ENCODE measurements at places on chromosomes 12 and 14. TPM values are rescaled to one million over a fixed set of nuclear protein-coding genes. Genes with fewer than 3 reads are reported as not detected.

DNA sequence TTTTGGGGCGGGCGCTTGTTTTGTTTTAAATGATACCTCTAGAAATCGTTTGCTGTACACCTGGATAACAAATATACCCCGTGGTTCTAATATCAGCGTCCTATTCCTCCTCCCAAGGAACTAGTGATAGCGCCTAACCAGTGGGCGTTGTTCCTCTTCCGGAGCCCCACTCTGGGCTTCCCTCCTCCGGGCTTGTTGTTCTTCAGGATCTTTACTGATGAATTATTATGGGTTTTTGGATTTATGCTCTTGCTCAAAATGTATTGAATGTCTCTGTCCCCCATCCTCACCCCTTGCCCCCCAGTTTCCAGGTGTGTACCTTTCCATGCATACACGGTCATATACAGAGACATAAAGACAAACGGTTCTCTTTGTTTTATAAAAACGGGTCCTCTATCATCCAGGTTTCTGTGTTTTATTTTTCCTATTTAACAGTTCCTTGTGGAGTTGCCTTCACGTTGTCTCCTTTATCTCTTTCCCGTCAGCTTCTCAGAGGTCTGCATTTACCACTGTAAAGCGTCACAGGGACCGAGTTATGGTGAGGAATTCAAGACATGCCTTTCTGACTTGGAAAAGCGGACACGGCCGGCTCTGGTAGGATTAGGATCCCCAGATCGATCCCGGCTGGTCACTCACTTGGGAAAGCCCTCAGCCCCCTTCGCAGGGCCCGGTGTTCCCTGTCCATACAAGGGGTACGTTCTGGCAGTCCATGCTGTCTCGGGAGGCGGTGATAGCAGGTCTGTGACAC, 655 bp upstream of the PLEKHG3 start:
- no peak for DNase-seq

DNA sequence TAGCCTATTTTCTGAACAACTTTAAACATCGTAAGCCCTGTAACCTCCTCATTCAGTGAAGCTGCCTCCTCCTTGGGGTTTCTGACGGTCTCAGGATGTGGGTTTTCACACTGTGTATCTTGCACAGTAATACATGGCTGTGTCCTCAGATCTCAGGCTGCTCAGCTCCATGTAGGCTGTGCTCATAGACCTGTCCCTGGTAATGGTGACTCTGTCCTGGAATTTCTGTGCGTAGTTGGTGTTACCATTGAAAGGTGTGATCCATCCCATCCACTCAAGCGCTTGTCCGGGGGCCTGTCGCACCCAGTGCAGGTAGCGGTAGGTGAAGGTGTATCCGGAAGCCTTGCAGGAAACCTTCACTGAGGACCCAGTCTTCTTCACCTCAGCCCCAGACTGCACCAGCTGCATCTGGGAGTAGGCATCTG, 980.5 kb downstream of the TMEM121 start:
- no peak for DNase-seq

Gene NTN4
- total RNA-seq, result 45.1 TPM

DNA sequence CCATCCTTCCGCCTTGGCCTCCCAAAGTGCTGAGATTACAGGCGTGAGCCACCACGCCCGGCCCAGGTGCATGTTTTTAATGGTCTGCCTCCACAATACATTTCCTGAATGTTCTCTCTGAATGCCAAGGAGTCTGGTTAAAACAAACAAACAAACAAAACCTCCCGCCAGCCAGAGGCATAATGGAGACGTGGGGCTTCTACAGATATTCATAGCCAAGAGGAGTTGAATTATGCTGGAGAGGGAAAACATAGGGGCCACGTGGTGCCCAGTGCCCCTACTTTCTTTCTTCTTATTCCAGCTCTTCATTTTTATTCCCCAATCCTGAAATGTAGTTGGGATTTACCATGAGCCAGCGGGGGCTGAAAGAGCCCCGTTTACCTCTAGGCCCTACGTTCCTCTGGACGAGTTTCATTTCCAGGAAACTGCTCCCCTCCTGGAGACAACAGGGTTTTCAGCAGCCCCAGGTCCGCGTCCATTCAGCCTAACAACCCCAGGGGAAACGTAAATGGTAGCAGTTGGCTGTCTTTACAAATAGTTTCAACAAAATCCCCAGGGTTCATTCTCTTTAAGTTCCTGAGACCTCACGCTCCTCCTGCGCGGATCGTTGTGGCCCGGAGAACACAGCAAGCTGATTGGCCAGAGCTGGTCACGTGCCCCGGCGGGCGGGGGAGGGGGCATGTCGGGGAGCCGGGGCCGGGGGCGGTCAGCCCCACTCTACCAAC, 108.5 kb upstream of the ESRRB start:
- peak; percentile 90 for DNase-seq

Gene RNF41
- total RNA-seq, result 155 TPM

Gene SALL2
- 3.3 TPM for total RNA-seq

DNA sequence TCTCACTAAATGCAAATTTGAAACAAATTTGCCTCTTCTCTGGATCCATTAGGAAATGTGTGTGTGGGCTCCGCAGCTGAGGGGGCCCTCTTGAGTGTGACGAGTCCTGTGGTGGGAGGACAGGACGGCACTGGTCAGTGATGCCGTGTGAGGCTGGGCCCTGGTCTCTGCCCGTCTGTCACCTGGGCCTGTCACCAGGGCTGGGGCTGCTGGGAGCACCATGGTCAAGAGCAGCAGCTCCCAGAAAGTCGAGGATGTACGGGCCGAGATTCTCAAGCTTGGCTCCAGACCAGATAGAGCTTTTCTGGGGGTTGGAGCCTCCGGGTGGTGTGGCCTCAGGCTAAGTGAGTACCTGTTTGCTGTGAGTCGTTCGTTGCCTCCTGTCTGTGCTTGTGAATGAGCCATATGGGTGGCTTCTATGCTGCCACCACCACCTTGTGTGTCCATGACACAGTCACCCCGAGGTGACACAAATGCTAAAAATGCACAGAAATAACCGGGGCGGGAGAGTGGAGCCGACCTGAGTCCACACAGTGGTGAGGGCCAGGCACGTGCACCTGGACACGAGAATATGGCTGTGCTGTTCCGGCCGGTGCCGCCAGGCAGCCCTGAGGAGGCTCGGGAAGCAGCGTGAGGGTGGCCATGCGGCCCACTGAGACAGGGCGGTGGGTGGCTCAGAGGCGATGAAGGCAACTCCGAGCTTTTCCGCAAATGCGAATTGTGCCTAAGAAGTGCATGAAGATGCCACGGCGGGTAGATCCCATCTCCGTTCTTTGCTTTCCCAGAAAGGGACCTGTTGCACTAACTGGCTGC, 8.7 kb downstream of the PGAM5 start:
- peak; percentile 83 for DNase-seq

Gene CDCA3
- 5.0 TPM for total RNA-seq

Gene NTF3
- under 0.01 TPM for total RNA-seq

DNA sequence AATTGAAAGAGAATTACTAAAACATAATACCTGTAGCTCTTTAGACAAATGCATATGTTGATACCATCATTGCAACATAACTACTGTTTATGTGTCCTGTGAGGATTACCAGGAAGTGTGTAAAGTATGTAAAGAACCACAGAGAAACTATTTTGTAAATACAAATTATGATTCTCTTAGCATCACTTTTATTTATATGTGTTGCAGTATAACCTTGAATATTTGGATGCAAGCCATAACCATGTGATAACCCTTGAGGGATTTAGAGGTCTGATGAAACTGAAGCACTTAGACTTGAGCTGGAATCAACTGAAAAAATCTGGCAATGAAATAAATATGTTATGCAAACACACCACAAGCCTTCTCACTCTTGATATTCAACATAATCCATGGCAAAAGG, 77.5 kb downstream of the LRRC9 start:
- peak; percentile 19 for DNase-seq

DNA sequence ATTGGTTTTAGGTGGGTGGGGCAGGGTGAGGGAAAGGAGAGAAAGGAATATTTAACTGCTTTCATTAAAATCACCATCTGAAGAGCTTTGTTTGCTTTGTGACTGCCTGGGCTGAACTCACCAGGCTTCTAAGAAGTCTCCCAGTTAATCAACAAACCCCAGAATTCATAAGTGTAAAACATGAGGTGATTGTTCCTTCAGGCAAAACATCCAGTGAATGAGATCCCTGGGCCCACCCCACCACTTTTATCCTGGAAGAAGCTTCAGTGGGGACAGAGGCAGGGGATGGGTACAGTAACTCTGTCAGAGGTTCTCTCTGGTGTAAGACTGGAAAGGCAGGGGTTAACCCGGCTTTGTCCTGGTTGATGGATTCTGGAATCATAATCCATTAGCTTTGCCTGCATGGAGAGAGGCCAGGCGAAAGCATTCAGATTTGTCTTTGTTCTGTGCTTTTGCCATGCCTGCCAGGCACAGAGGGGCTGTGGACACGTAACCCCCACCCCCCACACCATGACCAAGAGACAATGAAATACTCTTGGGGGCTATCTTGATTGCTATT, 16.7 kb downstream of the PDE1B start:
- no peak for DNase-seq

DNA sequence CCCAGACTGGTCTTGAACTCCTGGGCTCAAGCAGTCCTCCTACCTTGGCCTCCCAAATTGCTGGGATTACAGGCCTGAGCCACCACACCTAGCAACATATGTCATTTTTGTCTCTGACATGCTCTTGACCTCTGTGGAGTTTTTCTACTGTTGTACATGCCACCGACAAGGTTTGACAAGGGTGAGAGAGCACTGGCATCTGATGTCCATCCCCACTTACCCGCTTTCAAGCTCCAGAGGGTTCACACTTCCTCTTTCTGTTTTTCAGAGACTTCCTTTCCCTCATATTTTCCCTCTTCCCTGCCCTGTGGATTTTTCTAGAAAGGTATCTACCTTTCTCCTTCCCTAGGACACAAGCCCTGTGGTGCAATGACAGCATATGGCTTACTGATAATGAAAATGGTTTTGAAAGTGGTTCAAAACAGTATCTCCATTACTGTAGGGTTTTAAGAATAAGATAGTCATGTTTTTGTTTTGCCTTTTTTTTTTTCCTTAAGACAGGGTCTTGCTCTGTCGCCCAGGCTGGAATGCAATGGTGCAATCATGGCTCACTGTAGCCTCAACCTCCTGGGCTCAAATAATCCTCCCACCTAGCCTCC, 27.7 kb upstream of the PLEKHG3 start:
- no peak for DNase-seq

GRCh38 chr14:88941414-88941813, 117.0 kb downstream of the TTC8 start:
- no peak for DNase-seq

DNA sequence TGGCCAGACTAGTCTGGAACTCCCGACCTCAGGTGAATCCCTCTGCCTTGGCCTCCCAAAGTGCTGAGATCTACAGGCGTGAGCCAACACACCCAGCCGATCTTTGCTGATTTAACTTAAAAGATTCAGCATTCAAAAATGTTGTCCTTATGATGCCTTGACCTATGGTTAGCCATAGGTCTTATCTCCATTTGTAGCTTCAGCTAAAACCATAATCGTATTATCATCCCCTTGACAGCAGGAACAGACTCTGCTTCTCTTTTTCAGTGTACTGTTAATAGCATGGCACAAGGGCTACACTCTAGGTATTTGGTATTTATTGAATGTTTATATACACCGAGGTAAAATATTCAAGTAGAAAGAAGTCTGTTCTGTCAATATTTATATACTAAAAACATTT, 15.3 kb downstream of the CCDC62 start:
- no peak for DNase-seq

All from osteoblast (primary cell).